ENCODE measurements at places on chromosomes 16 and 17. TPM values are rescaled to one million over a fixed set of nuclear protein-coding genes. Genes with fewer than 3 reads are reported as not detected.
A peak's percentile ranks its signal among the peaks of the same experiment; 100 is the strongest.

DNA sequence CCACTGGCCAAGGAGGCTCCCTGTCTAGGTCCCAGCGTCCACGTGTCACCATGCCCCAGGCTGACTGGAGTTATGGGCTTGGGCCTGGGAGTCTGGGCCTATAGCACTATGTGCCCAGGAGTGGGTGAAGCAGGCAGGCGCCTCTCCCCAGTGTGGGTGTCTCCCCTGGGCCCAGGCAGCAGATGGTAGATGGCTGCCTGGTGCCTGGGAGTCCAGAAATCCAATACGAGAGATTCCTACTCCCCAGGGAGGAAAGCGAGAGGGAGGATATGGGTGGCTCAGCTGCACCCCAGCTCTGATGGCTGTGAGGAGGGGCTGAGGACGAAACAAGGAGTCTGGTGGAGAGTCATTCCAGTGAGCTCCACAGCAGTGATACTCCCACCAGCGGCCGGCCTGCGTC, 5.0 kb downstream of the KCNH6 start:
- H3K4me3 ChIP-seq, result no peak overlapping the region
- peaks cover 5% of the 10 kb centered on the region for H3K4me1 ChIP-seq
- H3K36me3 ChIP-seq, result no peaks in the 10 kb centered on the region

The CDH13 gene
- total RNA-seq, result not detected

The CCL2 gene
- not detected for total RNA-seq

DNA sequence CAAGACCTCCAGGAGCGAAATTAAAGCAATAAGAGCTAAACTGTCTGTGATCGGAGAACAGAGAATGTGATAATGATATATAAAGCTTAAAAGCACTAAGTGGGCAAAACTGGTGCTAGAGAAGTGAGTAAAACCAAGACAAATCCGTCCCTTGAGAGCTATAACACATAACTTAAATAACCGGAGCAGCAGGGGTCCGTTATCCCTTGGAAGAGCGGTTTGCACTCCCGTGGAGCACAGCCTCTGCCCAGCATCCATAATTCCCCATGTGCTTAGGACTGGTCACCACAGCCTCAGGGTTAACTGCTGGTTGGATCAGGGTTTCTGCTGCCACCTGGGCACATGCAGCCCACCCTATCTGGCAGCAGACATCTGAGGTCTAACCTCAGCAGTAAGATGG, 489.0 kb downstream of the NPIPA7 start:
- H3K27me3 ChIP-seq, result no peaks in the 10 kb centered on the region
- no peaks in the 10 kb centered on the region for H3K4me1 ChIP-seq
- DNase-seq, result no peak
- no peak overlapping the region for H3K27ac ChIP-seq

The ABCC3 gene
- total RNA-seq, result not detected

GRCh38 chr16:81462683-81463082, 18.1 kb downstream of the CMIP start:
- H3K4me1 ChIP-seq, result peaks cover 34% of the 10 kb centered on the region
- H3K4me3 ChIP-seq, result no peak overlapping the region
- no peak overlapping the region for H3K27ac ChIP-seq

DNA sequence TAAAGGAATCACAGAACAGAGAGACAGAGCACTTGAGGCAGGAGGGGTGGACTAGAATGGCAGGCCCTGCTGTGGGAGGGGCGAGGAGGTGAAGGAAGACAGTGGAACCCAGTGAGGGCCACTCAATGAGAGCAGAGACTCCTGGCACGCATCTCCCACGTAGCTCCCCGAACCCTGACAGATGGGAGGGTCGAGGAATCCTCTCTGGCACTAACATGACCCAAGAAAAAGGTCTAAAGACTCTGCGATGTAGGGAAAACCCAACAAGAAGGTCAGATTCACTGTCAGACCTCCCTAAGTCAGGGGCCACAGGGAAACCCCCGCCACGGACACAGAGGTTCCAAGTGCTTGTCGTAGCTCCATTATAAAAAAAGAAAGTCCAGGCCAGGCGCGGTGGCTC, 15.0 kb downstream of the ZDHHC7 start:
- peaks cover 13% of the 10 kb centered on the region for H3K4me1 ChIP-seq
- no peaks in the 10 kb centered on the region for H3K27me3 ChIP-seq
- peaks cover 30% of the 10 kb centered on the region for H3K36me3 ChIP-seq
- DNase-seq, result no peak
- H3K27ac ChIP-seq, result peak overlapping the region; percentile 38

GRCh38 chr17:68602289-68602688, 1.1 kb upstream of the FAM20A start:
- no peaks in the 10 kb centered on the region for H3K36me3 ChIP-seq
- H3K4me3 ChIP-seq, result no peak overlapping the region
- no peak overlapping the region for H3K27ac ChIP-seq
- H3K4me1 ChIP-seq, result peaks cover 5% of the 10 kb centered on the region

DNA sequence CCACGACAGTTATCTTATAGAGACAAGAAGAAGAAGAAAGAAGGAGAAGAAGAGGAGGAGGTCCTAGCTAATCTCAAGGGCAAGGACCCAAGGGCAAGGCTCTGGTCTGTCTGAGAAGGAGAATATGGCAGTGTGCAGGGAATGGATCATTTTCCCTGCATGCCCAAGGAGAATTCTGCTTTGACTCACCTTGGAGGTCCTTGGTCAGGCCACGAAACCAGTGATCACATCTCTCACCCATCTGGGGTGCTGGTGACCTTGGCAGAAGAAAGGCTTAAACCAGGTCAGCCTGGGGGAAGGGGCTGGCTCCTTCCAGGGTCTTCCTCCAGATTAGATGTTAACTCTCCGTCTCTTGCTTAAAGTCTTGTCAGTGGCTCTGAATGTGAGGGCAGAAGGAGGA, 1.6 kb upstream of the FMNL1 start:
- H3K27me3 ChIP-seq, result no peaks in the 10 kb centered on the region
- H3K4me1 ChIP-seq, result peaks cover 42% of the 10 kb centered on the region
- H3K36me3 ChIP-seq, result peaks cover 67% of the 10 kb centered on the region
- peak overlapping the region; percentile 76 for H3K27ac ChIP-seq

DNA sequence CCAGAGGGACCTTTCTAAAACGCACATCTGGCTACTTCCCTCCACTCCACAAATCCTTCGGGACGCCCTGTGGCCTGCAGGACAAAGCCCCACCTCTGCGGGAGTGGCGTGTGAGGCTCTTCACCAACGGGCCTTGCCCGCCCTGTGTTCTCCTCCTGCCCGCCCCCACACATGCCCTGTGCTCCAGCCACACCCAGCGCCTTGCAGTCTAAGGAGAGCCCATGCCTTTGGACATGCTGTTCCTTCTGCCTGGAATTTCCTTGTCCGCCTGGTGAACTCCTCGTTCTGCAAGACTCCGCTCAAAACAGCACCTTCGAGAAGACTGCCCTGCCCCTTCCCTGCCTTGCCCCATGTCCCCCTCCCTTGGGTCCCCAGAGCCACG, 7.4 kb downstream of the ELOB start:
- no peak overlapping the region for H3K4me3 ChIP-seq
- no peaks in the 10 kb centered on the region for H3K27me3 ChIP-seq
- peaks cover 80% of the 10 kb centered on the region for H3K36me3 ChIP-seq
- DNase-seq, result no peak
- H3K4me1 ChIP-seq, result peaks cover 21% of the 10 kb centered on the region

- no peaks in the 10 kb centered on the region for H3K27me3 ChIP-seq
- H3K36me3 ChIP-seq, result peaks cover 9% of the 10 kb centered on the region
- H3K4me1 ChIP-seq, result peaks cover 12% of the 10 kb centered on the region
- H3K4me3 ChIP-seq, result no peak overlapping the region
Observed at GRCh38 chr17:31291820-31292219, 5.2 kb downstream of the OMG start.

The SCN4A gene
- 0.05 TPM for total RNA-seq

GRCh38 chr17:81044428-81044763, 9.4 kb downstream of the BAIAP2 start:
- H3K36me3 ChIP-seq, result no peaks in the 10 kb centered on the region
- DNase-seq, result no peak
- no peak overlapping the region for H3K27ac ChIP-seq
- H3K4me3 ChIP-seq, result no peak overlapping the region
- H3K4me1 ChIP-seq, result peaks cover 4% of the 10 kb centered on the region

DNA sequence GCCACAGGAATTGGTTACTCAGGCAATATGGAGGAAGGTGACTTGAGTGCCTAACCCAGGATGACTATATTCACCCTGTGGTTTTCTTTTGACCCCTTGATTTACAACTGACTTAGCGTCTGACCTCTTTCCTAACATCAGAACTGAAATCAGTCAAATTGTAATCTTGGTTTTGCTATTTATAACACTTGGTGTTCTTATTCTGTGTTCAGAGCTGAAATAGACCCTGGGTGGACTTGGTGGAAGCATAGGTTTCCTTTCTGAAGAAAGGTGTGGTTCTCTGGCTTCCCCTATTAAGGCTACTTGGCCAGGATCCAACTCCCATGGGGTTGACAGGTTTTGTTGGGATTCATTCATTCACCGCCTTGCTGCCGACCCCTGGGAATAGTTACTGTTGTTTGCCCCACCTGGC, 80.8 kb downstream of the CLEC16A start:
- no peaks in the 10 kb centered on the region for H3K27me3 ChIP-seq
- no peak overlapping the region for H3K4me3 ChIP-seq
- peak overlapping the region; percentile 75 for H3K27ac ChIP-seq
- DNase-seq, result no peak

DNA sequence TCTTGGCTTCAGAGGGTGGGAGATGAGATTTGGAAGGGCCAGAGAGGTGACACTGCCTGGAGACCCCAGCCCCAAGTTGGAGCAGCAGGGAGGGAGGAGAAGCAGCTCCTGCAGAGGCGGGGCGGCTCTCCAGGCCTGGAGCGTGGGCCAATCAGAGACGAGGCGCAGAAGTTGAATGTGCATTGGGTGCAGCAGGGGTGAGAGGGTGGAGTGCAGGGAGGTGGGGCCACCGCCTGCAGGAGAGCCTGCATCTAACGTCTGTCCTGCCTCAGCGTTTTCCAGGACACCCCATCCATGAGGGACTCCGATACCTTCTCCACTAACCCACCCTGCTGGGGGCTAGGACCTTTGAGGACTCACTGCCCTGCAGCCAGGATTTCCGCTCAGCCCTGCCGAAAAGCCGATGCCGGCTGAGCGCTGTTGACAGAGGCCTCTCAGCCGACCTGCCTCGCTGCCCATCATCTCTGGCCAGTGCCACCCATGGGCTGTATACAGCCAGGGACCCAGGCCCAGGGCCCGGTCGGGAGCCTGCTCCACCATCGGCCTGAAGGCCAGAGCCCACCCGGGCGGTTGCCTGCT, 146.2 kb downstream of the ENGASE start:
- H3K4me3 ChIP-seq, result peak overlapping the region; percentile 7
- H3K27ac ChIP-seq, result no peak overlapping the region
- H3K36me3 ChIP-seq, result no peaks in the 10 kb centered on the region
- DNase-seq, result no peak

- peak overlapping the region; percentile 99 for H3K4me3 ChIP-seq
- H3K27ac ChIP-seq, result peak overlapping the region; percentile 82
- no peak for DNase-seq
- no peaks in the 10 kb centered on the region for H3K27me3 ChIP-seq
Observed at GRCh38 chr17:5467416-5467815, 1.4 kb downstream of the DHX33 start.

The LITAFD gene
- not detected for total RNA-seq

The CES5A gene
- not detected for total RNA-seq

DNA sequence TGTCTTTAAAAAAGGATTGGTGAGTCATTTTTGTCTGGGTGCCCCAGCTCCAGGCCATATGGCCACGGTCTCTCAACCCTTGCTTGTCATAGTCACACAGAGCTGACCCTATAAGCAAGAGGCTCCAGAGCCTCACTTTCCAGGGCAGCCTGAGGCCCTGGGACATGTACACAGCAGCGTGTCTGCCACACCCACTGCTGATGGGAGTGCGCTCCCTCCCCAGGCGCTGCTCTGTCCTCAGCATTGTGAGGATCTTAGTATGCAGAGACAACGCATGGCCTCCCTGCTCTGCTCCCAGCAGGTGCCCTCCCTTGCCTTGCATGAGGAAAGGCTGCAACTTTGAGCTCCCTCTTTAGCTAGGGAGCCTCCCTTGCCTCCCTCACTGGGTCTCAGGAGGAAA, 80.8 kb upstream of the CRHR1 start:
- H3K4me1 ChIP-seq, result peaks cover 12% of the 10 kb centered on the region
- peaks cover 34% of the 10 kb centered on the region for H3K27me3 ChIP-seq
- no peak overlapping the region for H3K4me3 ChIP-seq
- H3K27ac ChIP-seq, result no peak overlapping the region
- no peaks in the 10 kb centered on the region for H3K36me3 ChIP-seq
- no peak for DNase-seq

The ANKFY1 gene
- total RNA-seq, result 53.6 TPM

GRCh38 chr17:68556551-68556950, 44.3 kb downstream of the PRKAR1A start:
- H3K4me3 ChIP-seq, result no peak overlapping the region
- no peak for DNase-seq
- H3K4me1 ChIP-seq, result no peaks in the 10 kb centered on the region
- no peak overlapping the region for H3K27ac ChIP-seq
- H3K36me3 ChIP-seq, result no peaks in the 10 kb centered on the region

- DNase-seq, result no peak
- H3K27me3 ChIP-seq, result peaks cover 9% of the 10 kb centered on the region
- no peak overlapping the region for H3K27ac ChIP-seq
Observed at GRCh38 chr17:32281011-32281451, 15.4 kb downstream of the RHBDL3 start.

The ESRP2 gene
- 0.07 TPM for total RNA-seq
